ENCODE measurements at places on chromosomes 7 and 10.

- DNase-seq = no peak
Measured at GRCh38 chr10:19788075-19788686, 28.1 kb upstream of the PLXDC2 start.

DNA sequence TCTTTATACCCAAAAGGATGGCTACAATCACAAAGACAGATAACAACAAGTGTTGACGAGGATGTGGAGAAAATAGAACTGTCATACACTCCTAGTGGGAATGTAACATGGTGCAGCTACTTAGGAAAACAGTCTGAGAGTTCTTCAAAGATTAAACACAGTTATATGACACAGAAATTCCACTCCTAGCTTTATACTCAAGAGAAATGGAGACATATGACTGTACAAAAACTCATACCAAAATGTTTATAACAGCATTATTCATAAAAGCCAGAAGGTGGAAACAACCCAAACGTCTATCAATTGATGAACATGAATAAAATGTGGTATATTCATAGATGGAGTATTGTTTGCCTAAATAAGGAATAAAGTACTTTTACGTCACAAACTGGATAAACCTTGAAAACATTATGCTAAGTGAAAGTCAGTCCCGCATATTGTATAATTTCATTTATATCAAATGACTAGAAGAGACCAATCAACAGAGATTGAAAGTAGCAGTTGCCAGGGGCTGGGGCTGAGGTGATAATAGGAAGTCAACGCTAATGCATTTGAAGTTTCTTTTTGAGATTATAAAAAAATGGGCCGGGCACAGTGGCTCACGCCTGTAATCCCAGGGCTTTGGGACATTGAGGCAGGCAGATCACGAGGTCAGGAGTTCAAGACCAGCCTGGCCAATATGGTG is 61.6 kb upstream of the SRPK2 start:
- no peak for DNase-seq

DNA sequence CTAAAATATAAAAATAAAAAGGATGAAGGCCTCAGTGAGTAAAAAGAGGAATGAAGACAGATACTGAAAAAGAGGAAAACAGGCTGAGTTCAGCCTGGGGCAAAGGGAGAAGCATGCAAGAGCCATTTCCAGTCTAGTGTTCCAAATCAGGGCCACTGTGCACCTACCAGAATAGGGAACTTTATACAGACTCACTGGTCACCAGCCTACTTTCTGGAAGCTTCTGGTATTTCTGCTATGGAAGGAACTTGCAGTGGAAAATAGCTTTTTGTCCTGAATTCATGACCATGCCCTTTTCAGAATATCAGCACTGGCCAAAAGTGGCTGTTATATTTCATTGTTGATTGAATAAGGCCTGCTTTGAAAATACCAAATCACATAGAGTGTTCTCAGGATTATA is 28.8 kb downstream of the ABRAXAS2 start:
- no peak for DNase-seq

- no peak for DNase-seq
Measured at GRCh38 chr7:4461531-4461930, 220.6 kb upstream of the FOXK1 start.

GRCh38 chr7:71144963-71145362 is 13.0 kb downstream of the GALNT17 start:
- DNase-seq = no peak

DNA sequence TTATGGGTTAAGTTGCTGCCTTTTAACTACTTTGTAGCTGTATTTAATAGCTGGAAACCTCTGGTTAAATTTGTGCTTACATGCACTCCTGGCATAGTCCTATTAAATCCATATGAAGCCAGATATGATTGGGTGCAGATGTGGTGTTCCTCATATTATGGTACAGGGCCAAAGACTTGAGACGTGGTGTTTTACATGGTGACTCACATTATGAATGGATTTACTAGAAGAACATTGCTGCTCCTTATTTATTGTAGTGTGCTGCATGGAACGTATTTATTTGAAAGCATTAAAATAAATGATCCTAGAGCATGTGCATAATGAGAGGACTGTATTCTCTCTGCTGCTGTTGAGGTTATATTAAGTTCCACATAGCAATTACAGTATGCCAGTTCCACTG is 224.1 kb downstream of the SLC25A13 start:
- no peak for DNase-seq

GRCh38 chr10:75505840-75506506 is 74.5 kb downstream of the LRMDA start:
- no peak for DNase-seq

- DNase-seq = no peak
Measured at GRCh38 chr7:86499986-86500385, 143.7 kb upstream of the GRM3 start.

DNA sequence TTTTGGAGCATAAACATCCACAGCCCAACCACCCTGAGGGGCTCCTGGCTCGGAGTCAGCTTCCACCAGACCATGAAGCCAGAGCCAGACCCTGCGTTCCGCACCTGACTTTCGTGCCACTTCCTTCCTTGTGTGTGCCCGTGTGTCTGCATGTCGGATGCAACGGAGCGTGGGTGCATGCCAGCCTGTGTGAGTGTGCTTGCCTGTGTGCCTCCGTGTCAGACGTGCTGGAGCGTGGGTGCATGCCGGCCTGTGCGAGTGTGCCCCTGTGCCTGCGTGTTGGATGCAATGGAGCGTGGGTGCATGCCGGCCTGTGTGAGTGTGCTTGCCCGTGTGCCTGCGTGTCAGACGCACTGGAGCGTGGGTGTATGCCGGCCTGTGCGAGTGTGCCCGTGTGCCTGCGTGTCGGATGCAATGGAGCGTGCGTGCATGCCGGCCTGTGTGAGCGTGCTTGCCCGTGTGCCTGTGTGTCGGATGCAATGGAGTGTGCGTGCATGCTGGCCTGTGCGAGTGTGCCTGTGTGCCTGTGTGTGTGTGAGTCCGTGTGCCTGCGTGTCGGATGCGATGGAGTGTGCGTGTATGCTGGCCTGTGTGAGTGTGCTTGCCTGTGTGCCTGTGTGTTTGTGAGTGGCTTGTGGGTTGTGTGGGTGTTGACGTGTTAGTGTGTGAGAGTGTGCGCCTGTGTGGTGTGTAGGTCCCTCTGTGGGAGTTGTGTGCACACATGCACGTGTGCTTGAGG is 28.1 kb upstream of the KNDC1 start:
- DNase-seq = peak; percentile 6

GRCh38 chr7:158167373-158167772 is 420.2 kb downstream of the PTPRN2 start:
- DNase-seq = no peak

GRCh38 chr10:100623521-100624230 is 87.9 kb downstream of the HIF1AN start:
- no peak for DNase-seq

DNA sequence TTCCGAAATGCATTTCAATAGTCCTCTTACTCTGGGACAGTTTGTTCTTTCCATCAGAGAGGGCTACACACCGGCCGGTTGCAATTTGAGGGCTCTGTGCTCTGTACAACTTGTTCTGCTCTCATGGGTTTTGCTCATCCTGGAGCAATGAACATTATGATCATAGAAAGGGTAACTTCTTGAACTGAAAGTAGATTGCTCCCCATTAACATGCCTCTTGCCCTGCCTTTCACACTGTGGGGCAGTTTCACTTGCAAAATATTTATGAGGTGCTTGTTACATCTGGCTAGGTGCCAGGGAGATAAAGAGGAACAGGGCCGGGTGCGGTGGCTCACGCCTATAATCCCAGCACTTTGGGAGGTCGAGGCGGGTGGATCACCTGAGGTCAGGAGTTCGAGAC is 97.3 kb upstream of the MPP7 start:
- DNase-seq = no peak

DNA sequence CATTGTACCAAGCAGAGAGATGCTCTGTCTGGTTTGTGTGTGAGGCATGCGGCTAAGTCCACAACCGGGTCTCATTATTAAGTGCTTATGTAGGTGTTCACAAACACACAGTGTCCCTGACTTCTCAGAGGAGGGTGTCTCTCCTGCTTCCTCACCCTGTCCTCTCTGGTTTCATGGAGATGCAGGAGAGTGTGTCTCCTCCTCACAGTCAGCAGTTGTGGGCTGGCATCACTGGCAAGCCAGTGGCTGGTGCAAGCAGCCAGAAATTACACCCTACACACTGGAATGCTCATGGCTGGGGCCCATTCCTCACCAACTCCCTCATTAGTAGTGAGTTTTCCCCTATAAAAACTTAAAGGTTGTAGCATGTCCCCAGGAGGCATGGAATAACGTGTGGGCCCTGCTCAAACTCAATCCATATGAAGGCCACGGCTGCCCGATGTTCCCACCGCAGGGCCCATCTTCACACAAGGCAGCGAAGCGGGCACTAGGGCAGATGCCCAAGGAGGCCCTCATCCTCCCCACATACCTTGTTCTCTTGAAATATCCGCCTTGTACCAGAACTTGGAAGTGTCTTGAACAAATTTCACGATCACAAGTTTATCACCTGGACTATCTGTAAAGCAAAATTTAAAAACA is 280.1 kb downstream of the TNS3 start:
- no peak for DNase-seq

DNA sequence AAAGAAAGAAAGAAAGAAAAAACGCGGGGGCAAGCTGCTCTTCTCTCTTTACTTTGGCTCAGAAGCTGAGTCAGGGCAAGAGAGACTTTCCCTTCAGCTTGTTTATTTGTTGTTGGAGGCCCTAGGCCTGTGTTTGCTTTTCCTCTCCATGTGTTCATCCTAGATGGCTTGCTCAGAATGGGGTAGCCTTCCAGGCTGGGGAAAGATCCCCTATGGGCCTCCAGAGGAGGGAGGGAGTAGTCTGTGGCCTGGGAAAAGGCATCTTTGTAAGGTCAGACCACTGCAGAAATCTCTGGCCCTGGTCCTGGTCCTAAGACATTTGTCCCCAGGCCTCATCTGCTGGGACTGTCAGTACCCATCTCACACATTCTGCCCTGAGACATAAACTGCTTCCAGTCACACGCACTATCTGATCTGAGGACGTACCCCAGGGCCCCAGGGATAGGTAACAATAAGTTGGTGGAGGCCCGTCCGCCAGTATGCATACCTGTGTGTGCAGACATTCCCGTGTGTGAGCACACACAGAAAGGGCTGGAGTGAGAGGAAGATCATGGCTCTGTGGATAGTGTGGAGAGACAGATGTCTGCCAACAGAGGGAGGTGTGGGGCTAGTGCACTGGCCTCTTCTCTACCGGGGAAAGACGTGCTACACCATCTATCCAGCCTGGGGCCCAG is 4.9 kb upstream of the SCD start:
- no peak for DNase-seq

DNA sequence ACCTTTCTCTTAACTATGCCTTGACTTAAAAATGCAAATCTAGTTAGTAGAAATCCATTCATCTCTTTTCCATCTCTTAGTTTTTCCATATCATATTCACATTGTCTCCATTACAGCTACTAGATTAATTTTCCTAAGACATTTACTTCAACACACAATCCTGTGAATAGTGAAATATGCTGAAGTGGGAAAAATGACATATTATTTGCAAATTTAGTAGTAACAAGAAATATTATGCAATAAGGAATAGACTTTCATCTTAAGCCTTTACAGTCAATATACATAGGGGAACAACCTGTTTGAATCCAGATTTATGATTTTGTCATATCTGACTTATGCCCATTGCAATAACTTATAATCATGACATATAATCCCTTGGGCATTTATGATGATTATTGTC is 277.0 kb upstream of the IMMP2L start:
- DNase-seq = no peak

DNA sequence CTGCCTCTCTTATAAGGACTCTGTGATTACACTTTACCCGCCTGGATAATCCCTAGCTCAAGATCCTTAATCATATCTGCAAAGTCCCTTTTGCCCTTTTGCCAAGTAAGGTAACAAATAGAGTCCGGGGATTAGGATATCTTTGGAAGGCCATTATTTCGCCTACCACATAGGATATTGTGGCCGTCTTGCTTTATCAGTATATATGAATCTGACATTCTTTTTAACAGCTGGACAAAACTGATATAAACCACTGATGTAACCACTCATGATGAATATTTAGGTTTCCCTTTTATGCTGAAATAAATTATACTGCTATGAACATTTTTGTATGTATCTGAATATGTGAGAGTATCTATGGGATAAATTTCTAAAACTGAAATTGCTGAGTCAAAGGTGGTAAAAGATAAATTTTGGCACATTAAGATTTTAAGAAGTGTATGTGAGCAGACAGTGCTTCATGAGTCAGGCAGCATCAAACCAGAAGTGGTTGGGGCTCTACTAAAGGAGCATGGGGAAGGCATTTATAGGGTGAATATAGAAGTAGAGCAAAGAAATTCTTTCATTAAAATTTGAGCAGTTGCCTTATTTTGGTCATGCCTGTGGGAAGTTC is 44.7 kb downstream of the AVL9 start:
- no peak for DNase-seq

- DNase-seq = no peak
Measured at GRCh38 chr7:22801912-22802311, 20.7 kb downstream of the TOMM7 start.

DNA sequence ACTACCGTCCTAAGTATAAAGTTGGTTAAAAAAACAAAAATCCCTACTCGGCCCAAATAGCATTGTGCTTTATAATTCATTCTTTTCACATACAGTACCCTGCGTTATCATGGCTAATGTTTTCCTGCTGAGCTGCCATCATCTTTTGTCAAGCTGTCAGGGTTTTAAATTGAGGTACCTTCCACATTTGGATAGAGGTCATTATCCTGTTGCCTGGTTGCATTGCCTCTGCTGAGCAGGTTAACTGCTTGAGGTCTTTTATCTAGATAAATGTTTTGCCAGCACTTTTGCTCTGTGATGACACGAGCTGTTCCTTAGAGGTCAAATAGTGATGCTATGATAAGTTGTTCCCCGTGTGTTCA is 94.4 kb upstream of the FZD1 start:
- DNase-seq = no peak

DNA sequence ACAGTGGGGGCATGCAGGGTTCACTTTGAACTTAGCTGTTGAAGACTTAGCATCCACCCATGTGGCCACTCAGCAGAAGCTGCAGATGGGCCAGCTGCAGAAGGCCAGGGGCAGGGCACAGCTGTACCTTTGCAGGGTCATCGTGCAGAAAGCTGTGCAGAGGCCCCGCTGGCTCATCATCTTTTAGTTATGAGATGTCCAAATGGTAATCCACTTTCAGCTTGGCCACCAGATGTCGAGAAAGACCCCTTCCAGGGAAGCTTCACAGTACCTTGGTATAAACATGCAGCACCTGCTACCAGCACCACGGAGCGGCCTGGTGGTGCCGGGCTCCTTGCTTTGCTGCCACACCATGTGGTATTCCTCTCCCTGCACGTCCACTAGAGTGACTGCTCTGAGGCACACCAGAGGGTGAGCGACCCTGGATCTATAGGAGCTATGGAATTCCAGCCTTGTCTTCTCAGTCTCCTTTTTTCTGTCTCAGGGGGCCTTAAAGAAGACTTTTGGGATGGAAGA is 74.2 kb upstream of the LAMB4 start:
- DNase-seq = no peak

GRCh38 chr7:77738871-77739270 is 42.6 kb downstream of the RSBN1L start:
- no peak for DNase-seq

DNA sequence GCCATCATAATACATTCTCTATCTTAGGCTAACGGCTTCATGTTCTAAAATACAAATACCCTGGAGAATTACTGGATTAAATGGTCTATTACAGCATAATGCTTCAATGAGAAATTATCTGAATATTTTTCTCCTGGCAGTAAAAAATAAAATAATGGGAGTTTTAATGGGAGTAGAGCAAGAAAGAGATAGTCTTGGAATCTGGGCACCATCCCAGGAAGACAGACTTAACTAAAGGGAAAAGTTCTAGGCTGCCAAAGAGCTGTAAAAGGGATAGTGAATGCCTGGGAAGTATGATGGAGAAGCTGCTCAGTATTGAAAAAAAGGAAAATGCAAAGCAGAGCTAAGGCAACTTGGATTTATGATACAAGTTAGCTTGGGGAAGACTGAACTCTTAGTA is 12.1 kb upstream of the SYPL1 start:
- DNase-seq = no peak
